HepG2 (cell line): ENCODE measurements at places on chromosomes 7 and 10. TPM values are rescaled to one million over a fixed set of nuclear protein-coding genes. Genes with fewer than 3 reads are reported as not detected.

Gene STK17A
- 24.3 and 30.2 TPM in 2 replicates for total RNA-seq

Gene CEP55
- 17.1 and 27.3 TPM in 2 replicates for total RNA-seq

Gene TEX47
- total RNA-seq = not detected in 2 replicates

Gene DEPP1
- total RNA-seq = 11.2 and 14.8 TPM in 2 replicates

Gene CYP3A5
- 1.7 and 5.7 TPM in 2 replicates for total RNA-seq

DNA sequence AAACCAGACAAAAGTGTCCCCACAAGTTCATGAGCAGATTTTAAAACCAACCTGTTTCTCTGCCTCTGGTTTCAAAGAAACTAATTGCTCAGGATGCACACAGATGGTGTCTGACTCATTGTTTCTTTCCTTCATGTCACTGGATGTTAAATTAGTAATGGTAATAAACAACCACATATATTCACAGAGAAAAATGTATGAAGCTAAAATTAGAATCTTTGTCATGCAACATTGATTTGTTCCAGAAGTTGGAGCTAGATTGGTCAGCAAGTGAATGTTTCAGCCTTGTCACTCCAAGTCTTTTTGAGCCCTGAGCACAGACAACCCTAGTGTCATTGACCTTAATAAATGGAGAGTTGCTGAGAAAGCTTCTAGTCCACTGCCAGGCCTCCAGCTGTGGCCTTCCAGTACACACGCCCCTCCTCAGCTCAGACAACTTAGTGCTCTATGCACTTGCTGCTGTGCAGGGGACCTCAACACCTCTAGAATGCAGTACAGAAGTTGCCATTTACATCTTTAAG lies 175.9 kb downstream of the CCDC71L start:
- no peak for DNase-seq

DNA sequence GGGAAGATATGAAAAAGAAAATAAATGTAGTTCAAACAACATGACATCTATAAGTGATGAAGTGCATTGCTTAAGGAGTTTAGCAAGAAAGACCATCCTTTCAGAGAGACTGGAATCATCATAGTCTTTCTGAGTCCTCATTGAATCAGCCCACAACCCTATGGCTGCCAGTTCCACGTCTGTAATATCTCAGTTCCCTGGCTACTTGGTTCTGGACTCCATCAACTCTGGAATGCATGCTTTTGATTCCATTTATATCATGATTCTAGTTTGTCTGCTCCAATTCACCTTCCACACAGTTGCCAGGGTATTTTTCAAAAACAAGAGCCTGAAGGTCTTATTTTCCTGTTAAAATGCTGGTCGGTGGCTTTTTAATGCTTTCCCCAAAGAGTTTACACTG lies 126.4 kb upstream of the MDFIC start:
- DNase-seq = no peak

- DNase-seq = no peak
These were observed 201.9 kb downstream of the DNAJC1 start for GRCh38 chr10:21801609-21802008.
